ENCODE measurements at places on chromosomes 3 and 15.

- DNase-seq = no peak
Observed at GRCh38 chr3:11197484-11197883, 43.2 kb downstream of the HRH1 start.

DNA sequence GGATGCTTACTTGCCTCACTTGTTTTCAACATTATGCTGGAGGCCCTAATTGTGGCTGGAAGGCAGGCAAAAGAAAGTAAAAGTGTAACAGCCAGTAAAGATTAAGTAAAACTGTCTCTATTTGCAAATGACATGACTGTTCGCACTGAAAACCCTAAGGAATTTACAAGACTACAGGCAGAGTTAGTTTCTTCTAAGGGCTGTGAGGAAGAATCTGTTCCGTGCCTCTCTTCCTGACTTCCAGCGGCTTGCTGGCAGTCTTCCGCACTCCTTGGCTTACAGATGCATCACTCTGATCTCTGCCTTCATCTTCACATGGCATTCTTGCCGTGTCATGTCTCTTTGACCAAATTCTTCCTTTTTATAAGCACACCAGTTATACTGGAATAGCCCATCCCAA, 86.1 kb downstream of the DLG1 start:
- DNase-seq = no peak

DNA sequence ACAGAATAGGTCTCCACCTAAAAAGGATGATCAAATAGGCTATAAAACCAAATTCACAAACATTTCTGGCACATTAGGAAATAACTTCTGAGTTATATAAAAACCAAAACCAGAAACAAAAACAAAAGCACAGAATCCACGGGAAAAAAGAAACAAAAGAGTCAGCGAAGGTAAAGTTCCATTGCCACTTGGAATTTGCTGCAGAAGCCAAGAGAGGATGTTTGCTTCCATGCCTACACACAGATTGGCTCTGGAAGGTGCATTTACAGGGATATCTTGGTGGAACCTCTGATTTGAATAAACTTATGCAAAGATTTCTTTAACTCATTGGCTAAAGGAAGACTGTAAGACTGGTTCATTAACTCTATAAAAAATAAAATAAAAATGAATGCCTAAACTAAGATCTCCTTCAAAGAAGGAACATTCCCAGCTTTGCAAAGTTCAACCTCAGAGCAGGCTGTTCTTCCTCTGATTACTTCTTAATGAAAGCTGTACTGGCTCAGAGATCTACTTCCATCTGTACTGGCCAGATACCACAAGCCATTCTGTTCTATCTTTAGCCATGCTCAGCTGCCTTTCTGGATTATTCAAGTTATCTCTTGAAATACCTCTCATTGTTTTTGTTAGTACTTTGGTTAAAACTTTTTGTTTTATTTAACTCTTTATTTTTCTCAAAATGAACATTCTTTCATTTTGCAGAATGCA, 537.5 kb upstream of the CCDC54 start:
- no peak for DNase-seq

DNA sequence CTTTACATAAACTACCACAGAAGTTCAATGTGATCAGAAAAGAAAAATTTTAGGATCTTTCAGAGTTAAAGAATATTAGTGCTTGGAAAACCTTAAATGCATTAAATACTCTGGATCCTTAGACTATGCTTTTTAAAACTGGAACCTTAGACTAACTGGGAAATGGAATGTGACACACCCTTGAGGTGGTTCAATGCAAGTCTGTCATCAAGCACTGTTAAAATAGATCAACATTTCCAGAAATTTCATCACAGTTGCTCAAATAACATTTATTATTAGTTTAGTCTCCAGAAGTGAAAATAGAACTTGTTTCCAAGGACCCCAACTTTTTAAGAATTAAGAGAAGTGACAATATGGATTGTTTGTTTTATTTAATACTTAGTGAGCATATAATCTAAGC, 71.8 kb downstream of the GAP43 start:
- DNase-seq = no peak

DNA sequence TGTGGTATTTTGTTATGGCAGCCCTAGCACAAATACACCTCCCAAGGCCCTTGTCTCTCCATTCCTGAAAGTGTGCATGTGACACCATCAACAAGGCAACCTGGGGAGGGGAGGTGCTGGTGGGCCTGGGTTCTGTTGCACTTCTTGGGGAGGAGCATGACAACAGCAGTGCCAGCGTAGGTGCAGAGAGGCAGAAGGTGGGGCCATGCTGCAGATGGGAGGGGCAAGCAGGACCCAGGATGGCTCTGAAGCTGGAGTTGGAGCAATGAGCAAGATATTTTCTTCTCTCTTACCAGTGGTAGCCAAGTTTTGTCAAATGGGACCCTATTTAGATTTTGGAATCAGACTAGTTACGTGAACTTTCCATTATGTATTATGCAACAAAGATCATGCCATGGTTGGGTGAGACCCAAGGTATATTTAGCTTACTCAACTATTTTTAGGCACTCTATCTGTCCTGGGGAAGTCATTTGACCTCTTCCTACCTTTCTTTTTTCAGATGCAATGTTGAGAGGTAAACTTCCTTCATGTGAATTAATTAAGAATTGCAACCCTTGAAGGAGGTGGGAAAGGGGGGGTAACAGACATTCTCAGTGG, 3.4 kb downstream of the FYCO1 start:
- no peak for DNase-seq

DNA sequence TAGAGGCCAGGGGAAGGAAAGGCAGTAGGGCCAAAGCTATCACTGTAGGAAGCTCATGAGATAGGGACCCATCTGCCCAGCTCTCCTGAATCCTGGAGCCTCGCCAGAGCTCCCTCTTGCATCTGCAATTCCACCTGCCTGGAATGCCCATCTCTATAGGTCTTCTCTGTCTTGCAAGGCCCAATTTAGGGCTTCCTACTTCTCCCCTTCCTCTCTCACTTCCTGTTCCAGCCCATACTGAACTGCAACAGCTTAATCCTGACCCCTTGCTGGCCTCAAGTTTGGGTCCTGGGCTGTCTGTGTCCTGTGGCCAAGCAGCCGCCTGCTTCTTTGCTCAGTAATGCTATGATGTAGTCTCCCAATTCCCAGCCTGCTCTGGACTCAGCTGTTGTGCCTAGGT, 3.6 kb upstream of the PTPN23 start:
- no peak for DNase-seq

DNA sequence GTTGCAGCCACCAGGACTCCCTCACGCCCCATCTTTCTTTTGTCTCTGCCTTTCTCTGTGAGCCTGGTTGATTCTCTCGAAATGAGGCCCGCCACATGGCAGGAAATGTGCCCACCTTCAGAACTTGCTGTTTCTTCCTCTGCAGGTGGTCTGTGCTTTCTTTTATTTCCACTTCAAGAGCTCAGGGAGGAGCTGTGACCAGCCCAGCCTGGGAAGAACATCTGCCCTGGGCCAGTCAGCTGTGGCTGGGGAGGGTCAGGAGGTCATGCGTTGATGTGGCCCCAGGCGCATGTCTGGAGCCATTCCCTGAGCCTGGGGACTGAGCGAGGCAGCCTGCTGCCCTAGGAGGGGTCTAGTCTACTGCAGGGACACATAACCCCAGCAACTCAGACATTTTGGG, 8.0 kb downstream of the FBLN2 start:
- no peak for DNase-seq

GRCh38 chr15:50227076-50227475, 38.5 kb downstream of the HDC start:
- no peak for DNase-seq

GRCh38 chr3:97838393-97838792, 16.6 kb downstream of the CRYBG3 start:
- DNase-seq = no peak

DNA sequence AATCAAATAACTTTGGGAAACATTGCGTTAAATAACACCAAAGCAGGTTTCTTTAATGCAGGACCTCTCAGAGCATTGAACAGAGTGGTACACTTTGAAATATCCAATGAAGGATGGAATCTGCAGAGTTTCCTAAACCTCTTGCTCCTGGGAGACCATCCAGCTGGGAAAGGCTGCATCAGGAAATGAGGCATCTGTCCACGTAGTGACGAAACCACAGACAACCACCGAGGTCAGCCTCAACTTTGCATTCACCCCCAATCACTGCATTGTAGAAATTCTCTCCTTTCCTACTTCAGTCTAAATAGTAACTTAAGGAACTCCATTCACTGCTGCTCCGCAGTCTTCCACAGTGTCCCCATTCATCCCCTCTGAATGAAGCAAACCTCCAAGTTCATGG, 41.5 kb upstream of the CDV3 start:
- no peak for DNase-seq

DNA sequence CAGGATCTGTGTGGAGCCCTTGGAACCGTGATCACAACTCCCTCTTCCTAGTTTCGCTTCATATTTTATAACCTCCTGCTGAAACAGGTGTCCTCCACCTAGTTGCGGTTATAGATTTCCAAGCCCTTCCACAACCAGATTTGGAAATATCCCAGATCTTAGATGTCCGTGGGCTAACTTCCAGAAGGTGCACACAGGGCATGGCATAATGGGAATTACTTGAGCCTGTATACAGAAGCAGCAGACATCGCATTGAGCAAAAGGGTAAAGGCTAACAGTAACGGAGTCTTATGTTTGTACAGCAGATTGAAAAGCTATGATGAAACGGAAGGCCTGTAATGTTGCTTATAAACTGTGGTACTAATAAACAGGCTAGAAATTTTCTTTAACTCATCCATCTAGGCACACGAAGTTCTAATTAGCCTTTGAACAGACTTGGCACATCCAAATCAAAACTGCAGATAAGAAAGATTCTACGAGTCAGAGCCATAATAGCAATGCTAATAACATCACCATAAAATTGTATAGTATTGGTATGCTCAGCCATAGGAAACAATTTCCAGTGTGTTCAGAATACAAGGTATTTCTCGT, 1.2 kb upstream of the USF3 start:
- DNase-seq = no peak

DNA sequence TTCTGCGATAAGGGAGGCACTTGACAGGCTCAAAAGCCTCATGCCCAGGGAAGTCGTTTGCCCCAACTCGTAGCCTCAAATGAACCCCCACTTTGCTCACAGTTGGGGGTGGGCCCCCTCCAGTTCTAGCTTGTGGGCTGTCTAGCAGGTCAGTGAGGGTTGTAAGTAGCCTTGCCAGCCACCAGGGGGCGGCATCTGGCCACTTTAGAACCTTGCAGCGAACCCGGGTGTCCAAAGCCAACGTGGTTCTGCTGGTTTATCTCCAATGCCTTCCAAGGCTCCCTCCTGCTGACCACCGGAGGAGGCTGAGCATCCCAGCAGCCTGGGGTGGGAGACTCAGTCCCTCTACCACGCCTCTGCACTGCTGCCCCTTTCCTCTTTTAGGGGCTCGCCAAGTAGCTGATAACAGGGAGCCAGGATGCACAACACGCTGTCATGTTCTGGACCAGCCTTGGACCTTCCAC, 9.2 kb upstream of the RBSN start:
- DNase-seq = no peak

DNA sequence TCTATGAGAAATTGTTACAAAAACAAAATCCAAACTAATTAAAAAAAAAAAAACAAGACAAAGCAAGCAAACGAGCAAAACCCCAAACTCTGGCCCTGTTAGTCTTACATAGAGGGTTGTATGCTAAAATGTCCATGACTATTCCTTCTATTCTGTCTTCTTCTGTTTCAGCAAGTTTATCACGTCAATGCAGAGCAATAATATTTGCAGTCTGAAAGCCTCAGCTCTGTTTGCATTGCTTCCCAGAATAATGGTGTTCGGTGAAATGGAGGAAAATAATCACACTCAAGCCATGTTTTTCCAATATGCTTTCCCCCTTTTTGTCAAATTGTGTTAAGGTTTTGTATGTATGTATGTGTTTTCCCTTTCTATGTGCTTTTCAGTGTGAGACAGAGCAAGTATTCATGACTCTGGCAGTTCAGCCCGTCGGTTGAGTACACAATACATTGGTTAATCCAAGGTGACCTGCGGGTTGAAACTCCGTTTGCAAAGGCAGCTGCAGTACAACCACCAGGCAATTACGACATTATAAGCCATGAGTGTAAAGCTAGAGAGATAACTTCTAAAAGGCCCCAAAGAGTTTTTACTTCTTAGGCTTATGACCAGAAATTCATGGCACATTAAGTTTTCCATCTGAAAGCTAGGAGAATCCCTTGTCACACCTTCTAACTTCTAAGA, 34.9 kb upstream of the MAGI1 start:
- no peak for DNase-seq

DNA sequence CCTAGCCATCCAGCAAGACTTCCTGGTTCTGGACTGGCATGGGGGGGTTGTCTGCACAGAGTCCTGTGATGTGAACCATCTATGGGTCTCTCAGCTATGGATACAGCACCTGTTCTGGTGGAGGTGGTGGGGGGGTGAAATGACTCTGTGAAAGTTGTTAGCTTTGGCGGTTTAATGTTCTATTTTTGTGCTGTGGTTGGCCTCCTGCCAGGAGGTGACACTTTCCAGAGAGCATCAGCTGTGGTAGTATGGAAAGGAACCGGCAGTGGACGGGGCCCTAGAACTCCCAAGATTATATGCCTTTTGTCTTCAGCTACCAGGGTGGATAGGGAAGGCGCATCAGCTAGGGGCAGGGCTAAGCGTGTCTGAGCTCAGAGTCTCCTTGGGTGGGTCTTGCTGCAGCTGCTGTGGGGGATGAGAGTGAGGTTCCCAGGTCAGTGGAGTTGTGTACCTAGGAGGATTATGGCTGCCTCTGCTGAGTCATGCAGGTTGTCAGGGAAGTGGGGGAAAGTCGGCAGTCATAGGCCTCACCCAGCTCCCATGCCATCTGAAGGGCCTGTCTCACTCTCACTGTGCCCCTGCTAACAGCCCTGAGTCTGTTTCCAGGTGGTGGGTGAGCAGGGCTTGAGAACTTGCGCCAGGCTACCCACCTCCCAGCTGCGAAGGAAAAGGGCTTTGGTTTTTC, 7.1 kb upstream of the LARS2 start:
- no peak for DNase-seq

DNA sequence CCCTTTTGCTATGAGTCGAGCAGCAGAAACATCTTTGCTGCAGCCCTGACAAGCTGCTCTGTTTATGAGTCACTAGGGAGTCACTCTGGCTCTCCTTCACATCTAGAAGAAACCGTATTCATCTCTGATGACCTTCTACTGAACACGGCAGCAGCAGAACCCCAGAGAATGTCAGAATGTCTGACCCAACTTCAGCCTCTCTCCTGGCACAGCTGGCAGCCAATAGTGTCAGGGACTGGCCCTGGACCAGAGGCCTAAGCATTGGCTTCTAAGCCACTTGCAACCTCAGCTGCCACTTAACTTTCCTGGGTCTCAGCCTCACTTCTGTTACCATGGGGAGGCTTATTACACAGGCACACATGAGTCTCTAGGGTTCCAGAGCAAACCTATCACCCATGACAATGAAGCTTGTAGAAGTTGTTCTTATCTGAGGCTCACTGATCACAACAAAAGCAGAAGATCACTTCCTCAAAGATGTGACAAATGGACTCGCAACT, 184.1 kb upstream of the TLE3 start:
- DNase-seq = no peak

DNA sequence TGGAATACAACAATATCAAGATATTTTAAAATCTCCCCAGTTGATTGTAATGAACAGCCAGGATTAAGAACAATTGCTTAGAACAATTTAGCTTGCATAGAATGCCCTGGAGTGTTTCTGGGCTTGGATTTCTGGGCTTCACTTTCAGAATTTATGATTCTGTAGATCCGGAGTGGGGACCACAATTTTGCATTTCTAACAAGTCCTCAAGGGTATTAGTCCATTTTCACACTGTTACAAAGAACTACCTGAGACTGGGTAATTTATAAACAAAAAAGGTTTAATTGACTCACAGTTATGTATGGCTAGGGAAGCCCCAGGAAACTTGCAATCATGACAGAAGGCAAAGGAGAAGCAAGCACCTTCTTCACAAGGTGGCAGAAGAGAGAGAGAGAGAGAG, 54.3 kb upstream of the MYRIP start:
- no peak for DNase-seq

GRCh38 chr3:149871855-149872254, 58.8 kb downstream of the RNF13 start:
- DNase-seq = no peak

Data from vagina (tissue), 2 donors.